ENCODE measurements at places on chromosomes 2 and 18. TPM values are rescaled to one million over a fixed set of nuclear protein-coding genes. Genes with fewer than 3 reads are reported as not detected.

RHOB gene
- total RNA-seq, result 22.7 TPM

NETO1 gene
- total RNA-seq, result 33.1 TPM

- no peaks in the 10 kb centered on the region for H3K36me3 ChIP-seq
- DNase-seq, result no peak
- no peak overlapping the region for H3K27ac ChIP-seq
- H3K4me3 ChIP-seq, result no peak overlapping the region
- H3K27me3 ChIP-seq, result no peaks in the 10 kb centered on the region
These were observed 64.5 kb downstream of the CRACDL start for GRCh38 chr2:98871506-98871905.

- no peak overlapping the region for H3K27ac ChIP-seq
- H3K27me3 ChIP-seq, result peaks cover 3% of the 10 kb centered on the region
- H3K4me3 ChIP-seq, result no peak overlapping the region
- peaks cover 15% of the 10 kb centered on the region for H3K36me3 ChIP-seq
- peaks cover 5% of the 10 kb centered on the region for H3K4me1 ChIP-seq
These were observed 201.8 kb downstream of the ZFP36L2 start for GRCh38 chr2:43024515-43025011.

SPATA3 gene
- not detected for total RNA-seq

DNA sequence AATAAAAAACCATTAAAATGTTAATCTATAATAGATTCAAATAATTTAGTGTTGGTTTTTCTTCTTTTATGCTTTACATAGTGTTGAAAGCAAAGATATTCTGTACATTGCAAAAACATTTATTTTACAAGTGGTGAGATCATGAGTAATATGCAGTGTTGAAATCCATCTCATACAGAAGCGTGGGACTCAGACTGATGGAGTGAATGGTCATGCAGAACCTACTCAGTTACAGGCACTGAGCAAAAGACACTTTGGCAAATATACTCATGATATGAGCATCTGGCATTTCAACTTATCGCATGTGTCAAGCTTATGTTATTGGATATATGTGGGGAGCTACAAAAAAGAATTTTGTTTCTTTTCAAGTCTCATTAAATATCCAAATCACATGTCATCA, 620.2 kb upstream of the NETO1 start:
- H3K36me3 ChIP-seq, result no peaks in the 10 kb centered on the region
- H3K27ac ChIP-seq, result no peak overlapping the region
- no peaks in the 10 kb centered on the region for H3K4me1 ChIP-seq
- DNase-seq, result no peak
- H3K4me3 ChIP-seq, result no peak overlapping the region

- no peaks in the 10 kb centered on the region for H3K36me3 ChIP-seq
- H3K4me1 ChIP-seq, result no peaks in the 10 kb centered on the region
- H3K27me3 ChIP-seq, result no peaks in the 10 kb centered on the region
- no peak overlapping the region for H3K4me3 ChIP-seq
- no peak for DNase-seq
These were observed 401.5 kb upstream of the ETAA1 start for GRCh38 chr2:66995636-66996035.

- peaks cover 32% of the 10 kb centered on the region for H3K27me3 ChIP-seq
- peaks cover 21% of the 10 kb centered on the region for H3K4me1 ChIP-seq
- no peaks in the 10 kb centered on the region for H3K36me3 ChIP-seq
- H3K4me3 ChIP-seq, result peak overlapping the region; percentile 74
- no peak overlapping the region for H3K27ac ChIP-seq
- no peak for DNase-seq
These were observed 453 bp upstream of the ANTXR1 start for GRCh38 chr2:69012310-69013141.

PAIP2B gene
- total RNA-seq, result 22.4 TPM

DNA sequence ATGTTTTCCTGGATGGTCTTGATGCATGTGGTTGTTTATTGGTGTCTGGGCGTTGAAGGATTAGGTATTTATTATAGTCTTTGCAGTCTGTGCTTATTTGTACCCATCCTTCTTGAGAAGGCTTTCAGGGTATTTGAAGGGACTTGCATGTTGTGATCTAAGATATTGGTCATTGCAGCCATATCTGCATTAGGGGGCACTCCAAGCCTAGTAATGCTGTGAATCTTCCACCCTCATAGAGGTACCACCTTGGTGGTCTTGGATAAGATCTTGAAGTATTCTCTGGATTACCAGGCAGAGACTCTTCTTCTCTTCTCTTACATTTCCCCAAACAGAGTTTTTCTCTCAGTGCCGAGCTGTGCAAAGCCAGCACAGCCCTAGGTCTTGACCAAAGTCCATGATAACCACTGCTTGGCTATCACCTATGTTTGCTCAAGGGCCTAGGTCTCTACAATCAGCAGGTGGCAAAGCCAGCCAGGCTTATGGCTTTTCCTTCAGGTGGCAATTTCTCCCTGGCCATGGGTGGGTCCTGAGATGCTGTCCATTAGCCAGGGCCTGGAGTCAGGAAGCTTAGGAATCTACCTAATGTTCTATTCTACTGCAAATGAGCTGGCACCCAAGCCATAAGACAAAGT, 15.4 kb upstream of the PPP1R1C start:
- no peak overlapping the region for H3K4me3 ChIP-seq
- no peak overlapping the region for H3K27ac ChIP-seq
- no peaks in the 10 kb centered on the region for H3K4me1 ChIP-seq
- DNase-seq, result no peak
- no peaks in the 10 kb centered on the region for H3K27me3 ChIP-seq
- no peaks in the 10 kb centered on the region for H3K36me3 ChIP-seq

ALPG gene
- 0.94 TPM for total RNA-seq

- H3K36me3 ChIP-seq, result no peaks in the 10 kb centered on the region
- DNase-seq, result no peak
- no peak overlapping the region for H3K27ac ChIP-seq
- no peaks in the 10 kb centered on the region for H3K4me1 ChIP-seq
- no peaks in the 10 kb centered on the region for H3K27me3 ChIP-seq
These were observed 26.2 kb upstream of the SNED1 start for GRCh38 chr2:240972201-240972600.

- no peak overlapping the region for H3K27ac ChIP-seq
- peak overlapping the region; percentile 66 for H3K4me3 ChIP-seq
- H3K4me1 ChIP-seq, result peaks cover 16% of the 10 kb centered on the region
- H3K36me3 ChIP-seq, result no peaks in the 10 kb centered on the region
These were observed 961 bp upstream of the SLC40A1 start for GRCh38 chr2:189581354-189582139.

- peak overlapping the region; percentile 90 for H3K4me3 ChIP-seq
- no peaks in the 10 kb centered on the region for H3K27me3 ChIP-seq
- peaks cover 26% of the 10 kb centered on the region for H3K4me1 ChIP-seq
- DNase-seq, result peak; percentile 18
- peak overlapping the region; percentile 98 for H3K27ac ChIP-seq
- H3K36me3 ChIP-seq, result no peaks in the 10 kb centered on the region
These were observed 653 bp upstream of the ABI2 start for GRCh38 chr2:203327582-203327900.

ERMN gene
- 0.59 TPM for total RNA-seq

CLIP4 gene
- 0.39 TPM for total RNA-seq

G6PC2 gene
- total RNA-seq, result not detected

GRCh38 chr2:240397924-240398645, 37.4 kb upstream of the GPC1 start:
- H3K27ac ChIP-seq, result no peak overlapping the region
- H3K4me3 ChIP-seq, result no peak overlapping the region
- no peaks in the 10 kb centered on the region for H3K27me3 ChIP-seq
- peaks cover 6% of the 10 kb centered on the region for H3K4me1 ChIP-seq
- DNase-seq, result no peak

GRCh38 chr2:16773080-16773713, 107.6 kb upstream of the CYRIA start:
- no peak overlapping the region for H3K27ac ChIP-seq
- H3K4me3 ChIP-seq, result no peak overlapping the region
- H3K4me1 ChIP-seq, result peaks cover 41% of the 10 kb centered on the region
- peak; percentile 45 for DNase-seq

DNA sequence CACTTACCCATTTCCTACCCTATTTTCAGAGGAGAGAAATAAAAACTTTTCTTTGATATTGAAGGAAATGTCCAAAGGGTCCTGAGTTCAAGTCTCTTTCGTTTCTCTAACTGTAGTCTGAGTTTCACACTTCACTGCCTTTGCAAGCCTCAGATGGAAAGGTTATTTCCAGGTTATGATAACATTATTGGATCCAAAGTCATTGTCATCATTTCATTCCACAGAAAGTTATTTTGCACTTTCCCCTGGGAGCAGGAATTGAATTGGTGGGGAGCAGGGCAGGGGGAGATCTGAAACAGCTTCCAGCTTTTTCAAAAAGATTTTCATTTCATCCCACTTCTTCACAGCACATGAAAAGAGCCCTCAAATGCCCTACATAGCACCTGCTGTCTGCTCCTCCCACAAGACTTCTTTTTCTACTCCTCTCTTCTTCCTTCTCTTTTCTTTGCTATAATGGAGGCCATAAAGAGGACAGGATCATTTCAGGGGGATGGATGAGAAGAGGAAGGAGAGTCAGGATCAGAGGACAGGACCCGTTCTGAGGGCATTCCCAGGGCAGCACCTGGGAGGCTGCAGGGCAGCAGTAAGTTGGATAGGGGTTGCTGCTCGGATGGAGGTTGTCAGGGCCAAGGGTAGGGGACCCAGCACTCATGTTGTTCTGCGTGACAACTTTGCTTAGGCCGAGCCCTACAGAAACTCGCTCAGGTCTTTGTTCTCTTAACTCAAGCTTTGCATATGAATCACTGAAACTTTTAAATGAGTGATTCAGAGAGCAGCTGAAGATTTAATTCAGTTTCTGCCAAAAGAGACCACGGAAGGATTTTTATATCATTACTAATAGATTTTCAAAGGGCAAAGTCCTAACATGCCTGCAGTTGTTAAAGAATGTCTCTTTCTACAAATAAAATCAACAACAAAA, 11.4 kb upstream of the GALNT5 start:
- peak overlapping the region; percentile 26 for H3K4me3 ChIP-seq
- H3K4me1 ChIP-seq, result peaks cover 37% of the 10 kb centered on the region
- H3K27me3 ChIP-seq, result no peaks in the 10 kb centered on the region
- H3K27ac ChIP-seq, result peak overlapping the region; percentile 92
- DNase-seq, result peak; percentile 23
- no peaks in the 10 kb centered on the region for H3K36me3 ChIP-seq

GRCh38 chr2:1663621-1664020, 80.7 kb downstream of the PXDN start:
- no peaks in the 10 kb centered on the region for H3K27me3 ChIP-seq
- H3K4me1 ChIP-seq, result peaks cover 4% of the 10 kb centered on the region
- no peak for DNase-seq
- peak overlapping the region; percentile 3 for H3K27ac ChIP-seq
- peaks cover 62% of the 10 kb centered on the region for H3K36me3 ChIP-seq

CPO gene
- total RNA-seq, result 0.46 TPM

- no peak overlapping the region for H3K4me3 ChIP-seq
- H3K27me3 ChIP-seq, result no peaks in the 10 kb centered on the region
- no peak for DNase-seq
- H3K27ac ChIP-seq, result no peak overlapping the region
- H3K36me3 ChIP-seq, result peaks cover 7% of the 10 kb centered on the region
- H3K4me1 ChIP-seq, result peaks cover 26% of the 10 kb centered on the region
These were observed 504.8 kb downstream of the LRRTM4 start for GRCh38 chr2:77017355-77017745.

COL4A3 gene
- 1.1 TPM for total RNA-seq

GRCh38 chr2:159571540-159572260, 44.6 kb downstream of the BAZ2B start:
- H3K4me3 ChIP-seq, result no peak overlapping the region
- H3K27ac ChIP-seq, result no peak overlapping the region
- H3K4me1 ChIP-seq, result peaks cover 12% of the 10 kb centered on the region
- DNase-seq, result no peak

- H3K27me3 ChIP-seq, result no peaks in the 10 kb centered on the region
- no peak overlapping the region for H3K27ac ChIP-seq
- no peak for DNase-seq
- no peaks in the 10 kb centered on the region for H3K36me3 ChIP-seq
- no peaks in the 10 kb centered on the region for H3K4me1 ChIP-seq
These were observed 27.6 kb upstream of the UBE2E3 start for GRCh38 chr2:180952731-180953336.

DNA sequence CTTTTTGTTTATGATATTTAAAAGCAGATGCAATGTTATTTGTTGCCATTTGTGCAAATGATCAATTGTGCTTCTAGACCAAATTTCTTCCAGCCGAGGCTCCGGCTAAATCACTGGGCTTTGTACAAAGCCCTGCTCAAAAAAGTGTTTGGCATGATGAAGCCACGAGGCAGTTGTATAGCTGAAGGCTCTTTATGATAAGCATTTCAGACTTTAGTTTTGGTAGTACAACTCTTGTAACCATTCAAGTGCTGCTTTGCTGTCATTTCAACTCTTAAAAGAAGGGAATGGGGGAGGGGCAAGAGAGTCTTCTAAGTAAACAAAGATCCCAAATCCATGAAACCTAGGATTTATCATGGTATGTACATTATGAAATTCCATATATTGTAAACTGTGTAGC, 3.3 kb upstream of the ZNF532 start:
- H3K27me3 ChIP-seq, result no peaks in the 10 kb centered on the region
- peak overlapping the region; percentile 99 for H3K27ac ChIP-seq
- no peak for DNase-seq
- H3K4me1 ChIP-seq, result peaks cover 75% of the 10 kb centered on the region
- H3K36me3 ChIP-seq, result peaks cover 18% of the 10 kb centered on the region

DSC1 gene
- total RNA-seq, result not detected

GRCh38 chr2:33893824-33894223, 294.7 kb upstream of the FAM98A start:
- peaks cover 13% of the 10 kb centered on the region for H3K4me1 ChIP-seq
- H3K4me3 ChIP-seq, result no peak overlapping the region
- no peak overlapping the region for H3K27ac ChIP-seq
- no peaks in the 10 kb centered on the region for H3K36me3 ChIP-seq
- no peaks in the 10 kb centered on the region for H3K27me3 ChIP-seq

- no peak for DNase-seq
- H3K27me3 ChIP-seq, result no peaks in the 10 kb centered on the region
- no peak overlapping the region for H3K27ac ChIP-seq
- H3K36me3 ChIP-seq, result peaks cover 14% of the 10 kb centered on the region
These were observed 1.3 kb upstream of the CEP68 start for GRCh38 chr2:65054749-65055421.

DNA sequence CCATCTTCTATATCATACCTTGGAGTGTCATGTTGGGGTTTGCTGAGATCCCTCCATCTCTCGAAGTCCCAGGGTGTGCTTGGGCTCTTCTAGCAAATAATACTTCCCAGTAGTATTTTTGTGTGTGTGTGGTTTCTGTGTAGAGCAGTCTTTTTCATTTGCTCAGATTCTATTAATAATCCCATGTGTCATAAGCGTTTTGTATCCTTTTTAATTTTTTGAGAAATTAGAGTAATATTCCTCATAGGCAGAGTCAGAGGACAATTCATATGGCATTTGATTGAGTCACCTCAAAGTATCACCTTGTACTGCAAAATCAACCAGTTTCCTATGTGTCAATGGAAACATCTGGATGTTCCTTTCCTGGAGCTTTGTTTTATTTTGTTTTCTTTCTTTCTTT, 37.4 kb upstream of the PPP1R1C start:
- no peak overlapping the region for H3K4me3 ChIP-seq
- DNase-seq, result no peak
- no peaks in the 10 kb centered on the region for H3K36me3 ChIP-seq
- peaks cover 6% of the 10 kb centered on the region for H3K4me1 ChIP-seq

HOXD8 gene
- total RNA-seq, result not detected

- peak; percentile 85 for DNase-seq
- H3K4me3 ChIP-seq, result no peak overlapping the region
- H3K27me3 ChIP-seq, result no peaks in the 10 kb centered on the region
- no peaks in the 10 kb centered on the region for H3K36me3 ChIP-seq
- H3K27ac ChIP-seq, result no peak overlapping the region
These were observed 23.3 kb upstream of the ALPI start for GRCh38 chr2:232432598-232433184.

RUFY4 gene
- total RNA-seq, result 0.31 TPM

GRCh38 chr2:138321458-138321857, 180.1 kb upstream of the SPOPL start:
- H3K27me3 ChIP-seq, result no peaks in the 10 kb centered on the region
- H3K36me3 ChIP-seq, result peaks cover under 1% of the 10 kb centered on the region
- H3K27ac ChIP-seq, result no peak overlapping the region

DNAH6 gene
- total RNA-seq, result 0.18 TPM
